ENCODE measurements at places on chromosomes 7 and 10. TPM values are rescaled to one million over a fixed set of nuclear protein-coding genes. Genes with fewer than 3 reads are reported as not detected.
A peak's percentile ranks its signal among the peaks of the same experiment; 100 is the strongest.

The MRC1 gene
- total RNA-seq = 9.2 TPM

The TEX36 gene
- total RNA-seq = not detected

The JCAD gene
- total RNA-seq = 23.5 TPM

The CALML5 gene
- not detected for total RNA-seq

The TSPAN12 gene
- 38.7 TPM for total RNA-seq

The MMD2 gene
- total RNA-seq = not detected

The IFIT1 gene
- total RNA-seq = 1.9 TPM

The ZPBP gene
- not detected for total RNA-seq

The MPP7 gene
- total RNA-seq = 25.7 TPM

The SPDYE1 gene
- total RNA-seq = not detected

The HMX2 gene
- 0.13 TPM for total RNA-seq

The SFTPA1 gene
- total RNA-seq = 8.8 TPM

The ASB10 gene
- total RNA-seq = not detected

The MPLKIP gene
- 54.3 TPM for total RNA-seq

GRCh38 chr7:139924461-139924860 lies 95.4 kb downstream of the TBXAS1 start:
- DNase-seq = no peak

- DNase-seq = peak; percentile 5
Observed at GRCh38 chr10:96415891-96416554, 57.2 kb upstream of the OPALIN start.

- no peak for DNase-seq
Observed at GRCh38 chr10:107545717-107546116, 381.2 kb upstream of the SORCS1 start.

DNA sequence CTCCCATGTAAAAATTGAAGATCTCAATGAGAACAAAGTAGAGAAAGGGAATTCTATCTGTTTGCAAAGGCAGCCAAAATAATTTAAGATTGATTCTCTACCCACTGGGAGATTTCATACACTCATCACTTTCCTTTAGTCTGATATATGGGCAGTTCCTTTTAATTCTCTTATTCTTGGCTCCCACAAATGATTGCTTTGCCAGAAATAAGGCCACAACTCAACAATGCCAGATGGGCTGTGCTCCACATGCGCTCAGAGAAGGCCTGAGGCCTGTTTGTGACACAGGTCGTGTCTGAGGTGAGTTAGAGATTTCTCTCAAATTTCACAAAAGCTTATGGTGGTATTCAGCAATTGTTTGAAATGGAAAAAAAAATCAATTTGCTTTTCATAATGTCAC lies 501.9 kb upstream of the SEMA3D start:
- DNase-seq = no peak

- DNase-seq = no peak
Observed at GRCh38 chr7:117731455-117731854, 141.8 kb downstream of the CTTNBP2 start.

- no peak for DNase-seq
Observed at GRCh38 chr10:97048649-97049427, 136.9 kb downstream of the SLIT1 start.

DNA sequence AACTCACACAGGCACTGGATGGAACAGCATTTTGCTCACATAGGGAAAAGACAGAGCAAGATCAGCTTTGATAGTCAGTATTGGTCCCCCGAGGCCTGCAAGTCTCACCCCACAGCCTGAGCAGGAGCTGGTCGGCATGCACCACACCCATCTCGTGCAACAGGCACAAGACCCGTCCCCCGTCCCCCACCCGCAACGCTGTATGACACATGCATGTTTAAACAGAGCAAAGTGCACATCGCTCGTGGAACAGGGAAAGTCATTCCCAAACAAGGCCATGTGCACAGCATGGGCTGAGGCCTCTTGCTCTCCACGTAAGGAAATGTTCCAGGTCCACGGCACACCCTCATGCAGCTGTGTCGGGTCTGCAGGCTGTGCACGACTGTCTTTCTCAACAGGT lies 527.2 kb downstream of the ACTR3B start:
- DNase-seq = no peak

- no peak for DNase-seq
Observed at GRCh38 chr10:64813391-64813790, 1292.2 kb downstream of the REEP3 start.

GRCh38 chr7:138949421-138950088 lies 31.6 kb downstream of the KIAA1549 start:
- no peak for DNase-seq

DNA sequence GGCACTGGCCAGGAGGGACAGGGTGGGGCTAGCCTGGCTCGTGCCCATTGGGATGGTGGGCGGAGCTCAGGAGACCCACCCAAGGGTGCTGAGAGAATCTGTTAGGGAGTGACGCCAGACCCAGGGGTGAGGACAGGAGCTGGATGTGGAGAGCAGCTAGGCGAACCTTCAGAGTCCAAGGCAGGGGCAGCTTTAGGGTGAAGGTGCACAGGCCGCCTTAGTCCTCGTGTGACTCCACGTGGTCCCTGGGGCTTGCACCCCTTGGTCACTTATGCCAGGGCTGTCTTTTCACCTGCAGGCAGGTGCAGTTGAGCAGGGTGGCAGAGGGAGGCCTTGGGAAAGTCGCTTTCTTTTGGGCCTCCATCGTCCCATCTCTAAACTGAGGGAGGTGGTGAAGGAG lies 4.3 kb downstream of the RAMP3 start:
- no peak for DNase-seq

GRCh38 chr10:68470300-68470699 lies 1.5 kb downstream of the DNA2 start:
- DNase-seq = no peak

GRCh38 chr7:82579047-82579446 lies 135.5 kb upstream of the CACNA2D1 start:
- no peak for DNase-seq

GRCh38 chr10:131315344-131315743 lies 3.8 kb upstream of the TCERG1L start:
- no peak for DNase-seq

DNA sequence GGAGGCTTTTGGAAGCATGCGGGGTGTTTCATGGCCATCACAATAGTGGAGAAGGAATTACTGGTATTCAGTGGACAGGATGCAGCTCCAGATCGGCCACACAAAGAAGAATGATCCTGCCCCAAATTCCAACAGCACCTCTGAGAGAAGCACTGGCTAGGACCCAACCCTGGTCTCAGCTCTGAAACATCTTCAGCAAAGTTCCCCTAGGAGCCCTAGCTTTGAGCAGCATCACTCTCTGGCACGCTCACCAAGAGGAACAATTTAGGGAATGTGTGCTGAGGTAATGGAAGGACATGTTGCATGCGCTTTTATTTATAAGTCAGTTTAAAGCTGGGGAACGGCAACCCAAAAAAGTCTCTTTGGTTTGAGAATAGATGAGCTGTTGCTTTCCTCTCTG lies 5.5 kb upstream of the OPN1SW start:
- no peak for DNase-seq

GRCh38 chr10:30491916-30492515 lies 58.0 kb downstream of the MAP3K8 start:
- DNase-seq = no peak

DNA sequence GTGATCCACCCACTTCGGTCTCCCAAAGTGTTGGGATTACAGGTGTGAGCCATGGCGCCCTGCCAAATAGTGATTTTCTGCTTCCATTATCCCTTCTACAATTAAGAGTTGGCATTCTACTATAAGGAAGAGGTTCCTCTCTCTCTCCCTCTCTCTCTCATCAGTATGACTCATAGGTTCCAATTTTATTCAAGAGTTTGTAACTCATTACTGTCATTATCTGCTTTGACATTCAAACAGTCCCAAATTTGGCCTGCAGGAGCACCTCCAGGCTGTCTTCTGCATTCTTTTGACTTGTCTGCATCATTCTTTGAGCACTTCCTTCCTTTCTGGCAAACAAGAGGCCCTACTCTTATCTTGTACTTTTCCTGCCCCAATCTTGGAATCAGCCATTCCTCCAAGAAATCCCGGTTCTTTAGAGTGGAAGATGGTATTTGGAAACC lies 33.2 kb upstream of the CALU start:
- no peak for DNase-seq

- peak; percentile 94 for DNase-seq
Observed at GRCh38 chr7:100965723-100966541, 3.4 kb upstream of the MUC12 start.

DNA sequence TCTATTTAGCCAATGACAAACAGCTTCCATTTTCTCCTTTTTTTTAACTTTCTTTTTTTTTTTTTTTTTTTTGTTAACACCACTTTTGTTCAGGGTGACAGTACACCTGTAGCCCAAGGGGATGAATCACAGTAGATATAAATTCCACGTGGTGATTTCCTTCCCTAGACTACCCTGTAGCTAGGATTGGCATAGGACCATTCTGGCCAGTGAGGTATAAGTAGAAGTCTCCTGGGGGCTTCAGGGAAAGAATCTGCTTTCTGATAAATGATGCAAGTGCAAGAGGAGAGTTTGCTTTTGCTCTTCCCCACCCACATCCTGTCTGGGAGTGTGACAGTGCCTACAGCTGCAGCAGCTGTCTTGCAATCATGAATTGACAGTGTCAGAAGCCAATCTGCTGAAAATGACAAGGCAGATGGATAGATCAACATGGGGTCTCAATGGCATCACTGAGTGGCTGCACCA lies 63.2 kb upstream of the TOMM7 start:
- DNase-seq = no peak

- DNase-seq = no peak
Observed at GRCh38 chr10:117551330-117552155, 9.0 kb downstream of the EMX2 start.

- no peak for DNase-seq
Observed at GRCh38 chr7:106597014-106597413, 63.9 kb downstream of the CCDC71L start.

GRCh38 chr10:121375172-121375571 lies 223.1 kb downstream of the FGFR2 start:
- no peak for DNase-seq

DNA sequence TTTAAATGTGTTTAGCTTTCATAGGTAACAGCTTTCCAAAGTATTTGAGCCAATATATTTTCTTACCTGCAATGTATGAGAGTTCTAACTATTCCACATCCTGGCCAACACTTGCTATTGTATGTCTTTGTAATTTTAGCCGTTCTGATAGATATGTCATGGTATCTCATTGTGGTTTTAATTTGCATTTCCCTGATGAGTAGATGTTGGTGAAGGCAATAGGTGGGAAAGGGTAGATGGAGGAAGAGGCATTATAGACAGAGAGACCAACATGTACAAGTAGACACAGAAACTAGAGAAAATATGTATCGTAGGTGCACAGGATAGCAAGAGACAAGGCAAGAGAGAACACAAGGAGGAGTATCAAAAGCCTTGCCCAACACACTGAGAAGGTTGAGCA lies 54.8 kb upstream of the CCDC71L start:
- DNase-seq = no peak

DNA sequence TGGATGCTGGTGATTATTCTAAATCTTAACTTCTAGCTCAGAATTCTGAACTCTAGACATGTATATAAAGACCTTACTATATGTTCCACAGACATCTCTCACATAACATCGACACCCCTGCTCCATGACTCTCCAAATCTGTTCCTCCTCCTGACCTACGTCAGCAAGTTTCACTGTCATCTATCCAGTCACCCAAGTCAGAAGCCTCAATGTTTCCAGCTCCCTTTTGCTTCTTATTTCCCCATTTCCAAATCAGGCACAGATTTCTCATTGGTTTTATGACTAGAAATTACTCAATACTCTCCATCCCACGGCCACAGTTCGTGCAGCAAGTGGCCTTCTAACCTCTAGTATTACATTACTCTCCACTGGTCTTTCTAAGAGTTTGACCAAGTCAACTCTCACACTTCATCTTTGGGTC lies 28.5 kb downstream of the EPC1 start:
- no peak for DNase-seq

DNA sequence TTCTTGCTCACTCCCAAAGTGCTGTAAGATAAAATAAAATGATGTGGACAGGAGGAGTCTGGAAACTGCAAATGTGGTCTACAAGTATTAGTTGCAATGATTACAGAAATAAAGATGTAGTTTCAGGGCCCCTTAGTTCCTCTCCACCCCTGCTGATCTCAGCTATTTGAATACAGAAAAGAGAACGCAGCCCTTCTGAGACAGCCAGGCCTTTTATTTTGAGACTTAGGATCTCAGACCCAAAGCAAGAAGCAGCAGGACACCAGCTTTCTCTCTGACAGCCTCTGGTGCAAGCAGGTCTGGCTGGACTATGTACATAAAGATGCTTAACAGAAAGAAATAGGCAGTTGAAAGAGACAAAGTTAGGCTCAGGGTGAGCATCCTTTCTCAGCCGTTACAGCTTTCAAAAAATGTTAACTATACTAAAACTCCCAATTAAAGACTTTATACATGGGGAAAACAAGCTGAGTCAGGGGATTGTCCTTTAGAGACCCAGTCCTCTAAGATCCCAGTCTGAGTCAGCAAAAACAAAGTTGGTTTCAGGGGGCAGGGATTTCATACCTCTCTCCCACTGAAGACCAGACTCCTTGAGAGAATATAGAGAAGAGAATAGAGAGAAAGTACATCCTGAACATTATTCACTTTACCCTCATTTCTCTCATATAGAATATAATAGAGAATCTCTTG lies 220.4 kb downstream of the TMEM178B start:
- no peak for DNase-seq

- DNase-seq = no peak
Observed at GRCh38 chr10:58137813-58138212, 129.9 kb downstream of the IPMK start.

- DNase-seq = no peak
Observed at GRCh38 chr7:68224041-68224741, 1227.6 kb downstream of the TYW1 start.
